ENCODE measurements at places on chromosomes 3 and 15.

- DNase-seq, result no peak
These were observed 582 bp upstream of the SLCO3A1 start for GRCh38 chr15:91852741-91853510.

DNA sequence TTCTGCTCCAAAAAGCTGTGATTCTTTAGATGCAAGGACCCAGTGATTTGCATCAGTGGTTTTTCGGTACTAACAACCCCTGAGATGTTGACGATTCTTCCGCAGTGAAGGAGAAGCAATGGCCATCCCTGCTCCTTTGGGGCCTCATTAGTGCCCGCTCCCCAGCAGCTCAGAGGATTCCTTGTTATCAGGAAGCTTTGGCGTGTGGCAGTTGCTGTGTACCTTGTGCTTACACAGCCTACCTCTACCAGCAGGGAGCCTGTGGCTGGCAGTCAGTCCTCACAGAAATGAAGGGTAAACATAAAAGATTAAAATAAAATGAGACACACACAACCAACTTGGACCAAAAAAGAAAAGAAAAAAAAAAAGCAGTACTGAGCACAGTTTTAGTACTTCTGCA lies 55.2 kb downstream of the CNTN3 start:
- DNase-seq, result no peak

DNA sequence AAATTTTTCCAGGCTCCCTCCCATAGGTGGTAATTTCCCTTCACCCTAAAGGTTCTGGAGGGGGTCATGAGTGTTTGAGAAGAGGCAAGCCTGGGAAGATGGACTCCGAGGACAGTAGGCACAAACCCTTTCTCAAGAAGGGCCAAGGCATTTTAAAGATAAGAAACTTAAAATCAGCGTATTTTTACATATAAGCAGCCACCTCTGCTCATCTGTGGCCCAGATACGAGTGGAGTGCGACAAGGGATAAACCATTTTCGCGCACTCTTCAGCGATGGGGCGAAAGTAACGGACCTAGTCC lies 539 bp downstream of the RASSF1 start:
- DNase-seq, result no peak

DNA sequence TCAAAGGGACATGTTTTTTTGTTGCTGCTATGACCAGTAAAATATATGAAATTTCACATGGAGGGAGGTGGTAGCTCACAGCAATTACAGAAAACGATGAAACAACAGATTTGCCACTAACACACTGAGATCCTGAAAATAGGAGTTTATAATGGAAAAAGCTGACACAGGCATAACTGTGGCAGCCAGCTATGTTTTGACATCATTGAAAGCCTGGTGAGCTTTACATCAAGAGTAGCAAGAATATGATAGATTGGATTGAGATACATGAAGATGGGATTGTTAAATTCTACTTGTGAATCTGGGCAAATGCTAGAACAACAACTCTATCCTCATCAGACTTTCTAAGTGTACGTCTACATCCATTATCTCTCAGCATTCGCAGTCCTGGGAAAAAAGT lies 760.7 kb downstream of the GRM7 start:
- no peak for DNase-seq

DNA sequence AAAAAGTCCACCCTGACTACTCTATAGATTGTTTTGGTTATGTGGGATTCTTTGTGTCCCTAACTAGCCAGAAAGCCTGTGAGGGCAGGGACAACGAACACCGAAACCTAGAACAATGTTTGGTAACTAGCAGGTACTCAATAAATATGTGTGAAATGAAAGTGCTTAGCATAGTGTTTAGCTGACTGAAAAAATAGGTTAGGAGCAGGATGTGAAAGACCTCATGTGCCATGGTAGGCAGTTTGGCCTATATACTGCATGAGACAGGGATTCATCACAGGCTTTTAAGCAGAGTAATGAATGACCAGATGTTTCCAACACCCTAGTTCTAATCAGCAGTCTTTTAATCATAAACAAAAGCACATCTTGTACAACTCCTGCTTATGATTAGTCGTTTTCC lies 64.2 kb downstream of the MYO5A start:
- DNase-seq, result peak; percentile 27

- no peak for DNase-seq
These were observed 21.0 kb upstream of the FAM174B start for GRCh38 chr15:92676561-92676960.

- peak; percentile 80 for DNase-seq
These were observed 135.1 kb downstream of the TMCO5A start for GRCh38 chr15:38069511-38070011.

- DNase-seq, result no peak
These were observed 119.0 kb upstream of the CTDSPL start for GRCh38 chr3:37742574-37743212.

GRCh38 chr3:9226326-9226725 lies 23.1 kb downstream of the SRGAP3 start:
- DNase-seq, result peak; percentile 76

- DNase-seq, result no peak
These were observed 47.5 kb downstream of the SRGAP3 start for GRCh38 chr3:9201955-9202354.

GRCh38 chr3:84440291-84440690 lies 518.5 kb upstream of the CADM2 start:
- DNase-seq, result no peak

- no peak for DNase-seq
These were observed 259.5 kb downstream of the UACA start for GRCh38 chr15:70503798-70504298.
